ENCODE measurements at places on chromosomes 7 and 10.
A peak's percentile ranks its signal among the peaks of the same experiment; 100 is the strongest.

- no peak for DNase-seq
Measured at GRCh38 chr7:25308906-25309705, 80.8 kb upstream of the NPVF start.

GRCh38 chr7:42414028-42414427, 177.0 kb upstream of the GLI3 start:
- no peak for DNase-seq

GRCh38 chr10:25493122-25493893, 318.5 kb downstream of the GPR158 start:
- no peak for DNase-seq

DNA sequence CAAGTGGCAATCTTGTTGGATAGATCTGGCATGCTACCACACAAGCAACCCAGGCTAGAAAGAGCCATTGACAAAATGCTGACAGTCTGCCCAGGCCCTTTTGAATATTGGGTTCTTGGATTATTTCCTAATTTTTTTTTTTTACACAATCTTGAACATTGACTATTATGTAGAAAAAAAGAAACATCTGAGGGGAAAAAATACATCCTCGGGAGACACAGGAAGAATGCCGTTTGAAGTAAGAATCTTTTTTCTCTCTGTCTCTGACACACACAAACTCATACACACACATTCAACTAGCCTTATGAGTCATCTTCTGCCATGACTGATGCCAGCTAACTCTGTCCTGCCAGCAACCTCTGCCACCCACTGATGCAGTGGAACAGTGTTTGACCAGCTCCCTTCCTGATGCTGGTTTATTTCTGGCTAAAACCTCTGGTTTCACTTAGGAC, 47.2 kb downstream of the SORBS1 start:
- peak; percentile 34 for DNase-seq

- DNase-seq: peak; percentile 7
Measured at GRCh38 chr10:7445474-7446185, 34.8 kb upstream of the SFMBT2 start.

DNA sequence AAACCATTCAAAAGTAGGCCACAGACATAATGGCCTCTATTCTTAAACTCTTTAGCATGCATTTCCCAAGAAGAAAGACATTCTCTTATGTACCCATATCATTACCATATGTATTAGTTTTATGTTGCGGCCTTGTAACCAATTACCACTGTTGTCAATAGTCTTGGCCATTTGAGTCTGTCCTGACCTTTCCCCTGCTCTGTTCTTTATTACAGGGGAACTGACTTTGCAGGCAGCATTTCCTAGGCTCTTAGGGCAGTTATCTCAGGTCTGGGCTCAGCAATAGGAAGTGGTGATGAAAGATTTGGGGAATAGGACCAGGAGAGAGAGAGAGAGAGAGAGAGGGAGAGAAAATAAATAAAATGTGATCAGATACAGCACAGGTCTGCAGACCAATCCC, 194.5 kb upstream of the LRGUK start:
- DNase-seq: no peak

- no peak for DNase-seq
Measured at GRCh38 chr10:6756716-6757115, 176.6 kb upstream of the PRKCQ start.

DNA sequence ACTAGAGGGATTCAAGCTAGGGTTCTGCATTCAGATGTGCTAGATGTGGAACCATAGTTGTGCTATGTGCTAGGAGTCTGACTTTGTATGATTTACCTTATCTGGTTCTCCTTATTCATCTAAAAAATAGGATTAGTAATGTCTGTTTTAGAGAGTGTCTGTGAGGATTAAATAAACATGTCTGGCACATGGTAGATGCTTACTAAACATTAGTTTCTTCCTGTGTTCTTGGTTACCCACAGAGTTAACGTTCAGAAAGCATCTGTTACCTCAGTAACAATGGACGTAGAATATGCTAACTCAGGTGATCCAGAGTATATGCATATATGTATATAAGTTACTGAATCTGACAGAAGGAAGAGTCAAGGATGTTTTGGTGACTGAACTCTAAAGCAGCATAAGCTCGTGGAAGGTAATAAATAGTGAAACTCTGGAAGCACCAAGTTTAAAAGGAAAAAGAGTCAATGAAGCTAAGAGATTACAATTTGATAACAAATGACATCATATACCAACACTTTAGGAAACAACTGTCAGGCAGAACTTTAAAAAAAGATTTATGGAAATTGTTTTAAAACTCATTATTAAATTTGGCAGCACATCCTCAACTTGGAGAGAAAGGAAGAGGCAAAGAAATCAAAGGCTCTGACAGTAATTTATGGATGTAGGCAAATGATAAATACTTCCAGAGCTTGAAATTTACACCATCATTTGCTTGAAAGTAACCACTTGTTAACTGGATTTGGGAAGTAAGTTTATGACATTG, 127.0 kb downstream of the CCNY start:
- no peak for DNase-seq

Measured in amygdala (tissue), 56 donors.